Renal cortical epithelial cell (primary cell): ENCODE measurements at places on chromosomes 12 and 14. TPM values are rescaled to one million over a fixed set of nuclear protein-coding genes. Genes with fewer than 3 reads are reported as not detected.

GRCh38 chr12:1837541-1838204 is 17.3 kb downstream of the LRTM2 start:
- peak; percentile 33 for DNase-seq

DNA sequence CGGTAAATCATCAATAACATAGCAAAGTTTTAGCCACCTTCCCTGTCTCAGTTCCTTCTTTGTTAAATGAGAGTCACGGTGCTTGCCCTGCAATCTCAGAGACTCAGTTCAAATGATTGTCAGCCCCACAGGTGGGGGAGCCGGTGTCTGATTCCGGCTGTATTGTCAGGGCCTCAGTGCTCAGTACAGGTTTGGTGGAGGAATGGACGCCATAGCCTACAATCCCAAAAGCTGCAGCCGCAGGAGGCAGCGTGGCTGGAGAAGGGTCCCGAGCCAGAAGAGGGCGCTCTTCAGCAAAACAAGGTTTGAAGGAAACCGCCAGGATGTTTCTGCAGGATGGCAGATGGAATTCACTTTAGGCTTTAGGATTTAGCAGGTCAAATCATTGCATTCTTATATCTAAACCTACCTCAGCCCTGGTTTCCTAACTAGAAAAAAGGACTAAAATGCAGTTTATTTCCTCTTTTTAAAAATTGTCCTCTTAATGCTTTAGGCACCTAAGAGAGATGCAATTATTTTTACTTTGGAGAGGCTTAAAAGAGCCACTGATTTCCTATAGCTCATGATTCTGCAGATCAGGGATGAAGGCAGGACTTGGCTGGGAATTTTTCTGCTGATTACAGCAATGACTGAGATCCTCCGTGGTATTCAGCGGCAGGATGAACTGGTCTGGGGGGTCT is 29.2 kb downstream of the FOS start:
- peak; percentile 65 for DNase-seq

GRCh38 chr14:105201925-105202513 is 20.9 kb upstream of the NUDT14 start:
- no peak for DNase-seq

DNA sequence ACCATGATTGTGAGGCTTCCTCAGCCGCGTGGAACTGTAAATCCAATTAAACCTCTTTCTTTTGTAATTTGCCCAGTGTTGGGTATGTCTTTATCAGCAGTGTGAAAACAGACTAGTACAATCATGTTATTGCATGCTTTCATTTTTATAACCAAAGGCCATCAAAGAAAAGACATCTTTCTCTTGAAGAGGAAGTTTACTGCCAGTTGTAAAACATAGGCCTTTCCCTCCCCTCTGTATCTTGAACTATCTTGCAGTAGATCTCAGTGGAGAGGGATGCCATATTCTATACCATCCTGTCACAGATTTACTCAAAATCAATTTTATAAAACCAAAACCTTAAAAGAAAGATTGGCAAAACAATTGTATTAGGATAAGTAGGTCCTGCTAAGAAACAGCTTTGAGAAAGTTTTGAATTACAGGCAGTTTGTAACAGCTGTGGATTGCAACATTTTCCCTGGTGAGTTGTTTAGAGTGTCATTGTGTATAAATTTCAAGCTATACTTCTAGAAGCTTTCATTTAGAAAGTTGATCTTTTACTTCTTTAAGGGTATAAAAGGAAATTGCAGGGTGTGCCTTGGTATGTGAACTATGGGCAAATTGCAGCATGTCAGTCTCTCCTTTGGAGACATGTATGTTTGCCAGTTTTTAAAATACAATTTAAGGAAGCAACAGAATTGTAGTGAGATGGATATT is 128.0 kb downstream of the ATP23 start:
- peak; percentile 42 for DNase-seq

GRCh38 chr14:52365071-52365470 is 51.0 kb downstream of the PTGER2 start:
- DNase-seq = no peak

DNA sequence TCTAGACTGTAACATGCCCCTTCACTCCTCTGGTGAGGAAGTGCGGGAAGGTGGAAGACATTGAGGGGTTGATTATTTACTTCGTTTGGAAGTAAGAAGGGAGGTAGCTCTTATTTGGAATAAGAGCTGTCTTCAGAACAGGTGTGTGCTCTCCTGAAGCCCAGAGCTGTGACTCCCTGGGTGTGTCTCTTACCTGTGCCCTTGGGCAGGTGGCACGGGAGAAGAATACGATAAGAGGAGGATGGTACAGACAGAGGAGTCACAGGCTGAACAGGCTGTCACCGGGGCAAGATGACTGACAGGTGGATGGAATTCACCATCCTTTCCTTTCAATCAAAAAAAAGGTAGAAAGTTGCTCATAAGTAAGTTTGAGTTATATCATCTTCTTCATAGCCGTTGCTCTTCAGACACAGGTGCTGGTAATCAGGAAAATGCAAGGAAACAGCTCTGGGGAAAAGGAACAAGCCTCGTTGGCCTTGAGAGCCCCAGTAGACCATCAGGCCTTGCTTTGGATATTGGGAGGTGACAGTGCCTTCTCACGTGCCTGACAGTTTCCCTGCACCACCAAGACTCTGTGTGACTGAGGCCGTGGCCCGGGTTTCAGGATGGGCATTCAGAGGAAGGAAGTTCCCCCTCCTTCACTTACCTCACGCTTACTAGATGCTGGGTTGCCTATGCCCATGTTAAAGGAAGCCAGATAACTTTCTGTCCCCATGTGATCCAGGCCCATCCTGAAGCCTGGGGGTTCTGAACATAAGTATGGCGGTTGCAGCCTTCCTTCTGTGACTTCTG is 120.4 kb downstream of the ETV6 start:
- DNase-seq = no peak

- DNase-seq = no peak
Measured at GRCh38 chr12:125330645-125331341, 265.6 kb downstream of the AACS start.

KLRF1 gene
- 0.15 and 1.4 TPM in 2 replicates for total RNA-seq

SLC7A7 gene
- total RNA-seq = 12.7 and 18.4 TPM in 2 replicates

PTPN21 gene
- total RNA-seq = 6.8 and 22.1 TPM in 2 replicates

ANO6 gene
- total RNA-seq = 82.7 and 96.2 TPM in 2 replicates

GPATCH2L gene
- total RNA-seq = 85.6 and 101 TPM in 2 replicates

ELK3 gene
- 22.9 and 26.7 TPM in 2 replicates for total RNA-seq

DIO3 gene
- not detected in 2 replicates for total RNA-seq
